Activated CD4-positive, alpha-beta T cell treated with anti-CD3 and anti-CD28 coated beads, Interleukin-2, Interleukin-6, amounts not matched to agents 100 ng/mL and 50 ng/mL, durations not matched to agents 16 hours and 8 hours (primary cell): ENCODE measurements at places on chromosomes 1 and 21.
A peak's percentile ranks its signal among the peaks of the same experiment; 100 is the strongest.

DNA sequence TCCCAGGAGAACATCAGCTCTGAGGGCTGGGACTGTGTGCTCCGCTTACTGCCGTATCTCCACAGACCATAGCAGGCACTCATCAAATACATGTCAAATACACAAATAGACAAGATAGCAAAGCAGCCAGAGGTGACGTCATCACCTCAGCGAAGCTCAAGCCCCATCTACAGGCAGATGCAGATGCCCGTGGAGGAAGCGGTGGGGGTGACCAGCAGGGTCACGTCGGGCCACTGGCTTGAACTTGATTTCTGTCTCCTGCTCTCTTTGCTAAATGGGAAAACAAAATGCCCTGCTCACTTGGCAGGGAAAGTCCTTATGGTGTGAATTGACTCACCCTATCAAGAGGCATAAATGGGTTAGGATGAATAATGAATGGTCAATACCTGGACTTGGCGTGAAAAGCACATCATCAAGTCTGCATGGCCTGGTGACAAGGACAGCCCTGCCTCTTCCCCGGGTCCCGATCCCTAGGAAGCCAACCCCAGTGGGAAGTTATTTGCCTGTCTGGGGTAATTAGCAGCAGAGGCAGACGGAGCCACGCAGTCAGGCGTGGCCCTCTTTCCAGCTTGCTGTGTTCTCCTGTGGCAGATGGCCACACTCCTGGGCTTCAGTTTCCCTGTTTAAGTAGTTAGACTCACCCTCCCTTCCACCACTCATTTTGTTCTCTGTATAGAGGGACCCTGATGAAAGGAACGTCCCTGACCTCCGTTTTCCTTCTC is 536.0 kb downstream of the NPHP4 start:
- DNase-seq, result no peak

DNA sequence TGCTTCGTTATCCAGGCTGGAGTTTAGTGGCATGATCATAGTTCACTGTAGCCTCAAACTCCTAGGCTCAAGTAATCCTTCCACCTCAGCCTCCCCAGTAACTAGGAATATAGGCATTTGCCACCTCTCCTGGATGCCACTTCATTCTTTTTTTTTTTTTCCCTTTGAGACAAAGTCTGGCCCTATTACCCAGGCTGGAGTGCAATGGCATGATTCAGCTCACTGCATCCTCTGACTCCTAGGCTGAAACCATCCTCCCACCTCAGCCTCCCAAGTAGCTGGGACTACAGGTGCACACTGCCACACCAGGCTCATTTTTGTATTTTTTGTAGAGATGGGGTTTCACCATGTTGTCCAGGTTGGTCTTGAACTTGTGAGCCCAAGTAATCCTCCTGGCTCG is 19.3 kb downstream of the OSBPL9 start:
- DNase-seq, result no peak

DNA sequence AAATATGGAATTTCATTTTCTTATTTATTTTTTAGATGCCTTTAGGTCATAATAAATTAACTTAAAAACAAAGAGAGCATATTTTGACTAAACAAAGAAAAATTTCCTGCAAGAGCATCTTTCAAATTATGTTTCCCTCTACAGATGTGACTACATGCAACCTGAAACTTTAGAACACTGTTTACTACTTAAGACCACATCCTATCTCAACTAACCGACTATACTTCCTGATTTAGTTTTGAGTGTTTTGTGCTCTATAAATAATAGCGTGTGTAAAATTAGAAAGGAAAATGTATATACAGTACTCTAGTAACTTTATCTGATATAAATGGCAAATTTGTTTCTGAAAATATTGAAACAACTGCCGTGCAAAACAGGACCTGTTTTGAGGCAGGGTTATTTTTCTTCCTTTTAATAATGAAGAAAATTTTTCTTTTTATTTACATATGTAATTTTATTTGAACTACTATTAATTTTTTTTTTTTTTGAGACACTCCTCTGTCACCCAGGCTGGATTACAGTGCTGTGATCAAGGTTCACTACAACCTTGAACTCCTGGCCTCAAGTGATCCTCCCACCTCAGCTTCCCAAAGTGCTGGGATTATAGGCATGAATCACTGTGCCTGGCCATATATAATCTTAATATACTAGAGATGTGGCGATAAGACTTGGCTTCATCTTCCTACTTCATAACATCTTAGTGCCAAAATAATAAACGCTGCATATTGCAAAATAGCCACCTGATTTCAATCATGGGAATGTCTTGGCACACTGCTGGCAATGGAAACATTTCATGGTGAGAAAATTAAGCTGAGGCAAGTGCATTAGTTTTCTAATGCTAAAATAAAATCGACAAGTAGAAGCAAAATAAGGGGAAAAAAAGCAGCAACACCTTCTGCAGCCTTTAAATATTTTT is 12.3 kb downstream of the ZRANB2 start:
- DNase-seq, result peak; percentile 38

DNA sequence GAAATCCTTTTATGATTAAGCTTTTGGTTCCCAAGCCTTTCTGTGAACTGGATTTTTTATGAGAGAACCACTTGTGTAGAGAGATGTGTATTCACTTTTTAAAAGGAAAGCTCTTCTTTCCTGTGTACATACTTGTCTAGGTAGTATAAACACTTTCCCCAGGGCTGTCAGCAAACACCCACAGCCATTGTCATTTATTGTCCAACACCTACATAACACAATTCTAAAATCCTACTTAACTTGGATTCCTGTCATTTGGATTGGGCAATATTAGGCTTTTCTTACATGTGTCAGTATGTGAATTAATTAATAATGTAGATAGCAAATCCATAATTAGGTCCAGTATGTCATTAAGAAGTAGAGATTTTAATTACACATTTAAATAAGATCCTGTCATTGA is 12.3 kb downstream of the DDX20 start:
- no peak for DNase-seq

- peak; percentile 33 for DNase-seq
These were observed 25.4 kb downstream of the NUP210L start for GRCh38 chr1:154129391-154129970.

GRCh38 chr1:40630488-40631223 is 34.8 kb downstream of the RIMS3 start:
- DNase-seq, result peak; percentile 21

DNA sequence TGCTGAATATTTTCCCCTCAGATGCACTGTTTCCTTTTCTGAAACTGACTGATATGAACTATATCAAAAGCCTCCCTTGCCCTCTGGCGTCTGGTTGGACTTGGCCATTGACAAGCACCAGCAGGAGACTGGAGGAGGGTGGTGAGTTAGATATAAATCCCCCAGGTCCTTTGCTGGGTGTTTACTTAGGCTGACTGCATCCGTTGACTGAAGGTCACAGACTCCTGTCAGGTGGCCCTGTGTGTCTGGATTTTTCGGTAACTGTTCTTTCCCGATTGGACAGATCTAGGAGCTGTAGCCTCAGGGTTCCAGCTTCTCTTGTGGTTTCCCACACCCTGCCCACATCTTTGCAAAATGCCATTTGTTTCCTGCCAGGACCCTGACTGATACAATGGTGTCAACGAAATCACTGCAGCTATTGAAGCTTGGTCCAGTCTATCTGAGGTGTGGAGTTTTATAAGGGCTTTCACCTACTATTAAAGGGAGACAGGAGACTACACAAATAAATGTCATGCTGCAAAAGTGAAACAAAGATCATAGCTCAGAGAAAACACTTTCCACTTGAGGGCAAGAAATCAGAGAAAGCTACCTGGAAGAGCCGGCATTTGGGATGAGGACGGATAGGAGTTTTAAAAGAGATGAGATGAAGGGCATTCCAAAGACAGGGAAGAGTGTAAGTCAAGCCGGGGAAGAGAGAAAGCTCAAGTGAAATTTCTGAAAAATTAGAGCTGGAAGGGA is 1.5 kb upstream of the MAGI3 start:
- peak; percentile 23 for DNase-seq

GRCh38 chr1:12518931-12519692 is 98.9 kb downstream of the DHRS3 start:
- DNase-seq, result peak; percentile 75

GRCh38 chr1:47405697-47406096 is 10.4 kb upstream of the FOXE3 start:
- DNase-seq, result no peak

DNA sequence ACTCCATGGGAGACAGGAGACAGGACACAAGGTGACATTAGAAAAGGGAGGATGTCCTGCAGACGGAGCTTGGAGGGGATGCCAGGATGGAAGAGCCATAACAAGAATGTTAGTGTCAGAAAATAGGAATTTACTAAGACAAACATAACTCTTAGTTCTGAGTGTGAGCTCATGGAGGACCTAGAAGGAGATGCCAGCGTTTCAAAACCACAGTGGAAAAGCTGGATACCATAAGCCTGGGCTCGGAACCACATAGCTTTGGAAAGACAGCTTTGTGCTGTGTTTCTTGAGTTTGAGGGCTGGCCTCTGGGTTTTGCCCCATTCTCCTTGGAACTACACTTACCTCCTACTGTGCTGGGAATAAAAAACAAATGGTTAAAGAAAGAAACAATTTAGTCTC is 128.4 kb downstream of the S1PR1 start:
- no peak for DNase-seq

DNA sequence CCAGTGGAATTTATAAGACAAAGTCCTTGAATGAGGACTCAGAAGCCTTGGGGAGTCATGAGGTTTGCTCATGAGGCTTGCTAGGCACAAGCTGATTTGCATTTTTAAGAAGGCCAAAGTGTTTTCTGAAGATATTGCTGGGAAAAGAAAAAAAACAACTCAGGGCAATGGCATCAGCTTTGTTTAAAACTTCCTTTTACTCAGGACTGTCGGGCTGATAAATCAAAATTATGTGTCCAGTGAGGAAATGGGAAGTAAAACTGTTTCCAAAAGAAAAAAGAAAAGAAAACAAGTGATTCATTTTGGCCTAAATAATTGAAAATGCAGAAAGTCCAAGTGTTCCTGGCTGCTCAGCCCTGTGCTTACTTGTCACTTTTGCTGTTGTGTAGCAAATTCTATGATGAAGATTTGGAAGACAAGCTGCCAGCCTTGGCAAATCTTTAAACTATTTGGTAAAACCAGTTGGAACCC is 282.4 kb downstream of the HLX start:
- DNase-seq, result no peak

DNA sequence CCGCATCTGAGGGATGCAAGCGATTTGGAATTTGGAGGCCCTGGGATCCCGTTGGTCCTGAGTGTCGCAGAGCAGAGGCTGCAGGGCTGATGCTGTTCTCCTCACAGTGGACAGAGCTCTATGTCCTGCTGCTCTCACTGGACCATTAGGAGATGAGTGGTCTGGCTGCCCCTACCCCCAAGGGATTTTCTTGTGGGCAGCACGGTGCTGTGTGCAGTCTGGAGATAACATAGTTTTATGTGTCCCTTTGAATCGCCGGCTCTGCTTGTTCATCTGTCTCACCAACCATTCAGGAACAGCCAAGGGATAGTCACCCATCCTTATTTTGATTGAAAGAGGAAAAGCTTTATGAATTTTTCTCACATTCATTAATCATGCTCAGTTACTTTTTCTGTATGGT is 49.9 kb downstream of the CHRM3 start:
- DNase-seq, result no peak

DNA sequence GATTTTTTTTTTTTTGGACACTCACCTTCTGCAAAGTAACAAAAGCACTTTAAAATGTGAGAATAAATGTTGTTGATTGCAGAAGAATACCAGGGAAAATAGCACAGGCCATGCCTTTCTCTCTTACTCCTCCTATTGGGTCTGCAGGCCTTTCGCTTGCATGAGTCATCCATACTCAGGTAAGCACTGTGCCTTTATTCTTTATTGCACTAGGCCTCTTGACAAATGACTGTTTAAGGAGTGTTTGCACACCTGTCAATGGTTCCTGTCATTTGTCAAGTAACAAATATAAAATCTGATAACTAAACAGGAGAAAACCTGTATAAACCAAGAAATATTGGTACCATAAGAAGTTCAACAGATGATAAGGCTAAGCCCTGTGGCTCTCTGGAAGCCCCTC is 106.5 kb downstream of the RGS7 start:
- no peak for DNase-seq

GRCh38 chr1:156503698-156504437 is 3.3 kb upstream of the MEF2D start:
- no peak for DNase-seq

- peak; percentile 31 for DNase-seq
These were observed 23.5 kb downstream of the GLIS1 start for GRCh38 chr1:53715478-53715877.

- DNase-seq, result no peak
These were observed 121.6 kb downstream of the SIK1 start for GRCh38 chr21:43305336-43305665.

GRCh38 chr1:183841550-183841949 is 36.6 kb downstream of the RGL1 start:
- DNase-seq, result peak; percentile 71

DNA sequence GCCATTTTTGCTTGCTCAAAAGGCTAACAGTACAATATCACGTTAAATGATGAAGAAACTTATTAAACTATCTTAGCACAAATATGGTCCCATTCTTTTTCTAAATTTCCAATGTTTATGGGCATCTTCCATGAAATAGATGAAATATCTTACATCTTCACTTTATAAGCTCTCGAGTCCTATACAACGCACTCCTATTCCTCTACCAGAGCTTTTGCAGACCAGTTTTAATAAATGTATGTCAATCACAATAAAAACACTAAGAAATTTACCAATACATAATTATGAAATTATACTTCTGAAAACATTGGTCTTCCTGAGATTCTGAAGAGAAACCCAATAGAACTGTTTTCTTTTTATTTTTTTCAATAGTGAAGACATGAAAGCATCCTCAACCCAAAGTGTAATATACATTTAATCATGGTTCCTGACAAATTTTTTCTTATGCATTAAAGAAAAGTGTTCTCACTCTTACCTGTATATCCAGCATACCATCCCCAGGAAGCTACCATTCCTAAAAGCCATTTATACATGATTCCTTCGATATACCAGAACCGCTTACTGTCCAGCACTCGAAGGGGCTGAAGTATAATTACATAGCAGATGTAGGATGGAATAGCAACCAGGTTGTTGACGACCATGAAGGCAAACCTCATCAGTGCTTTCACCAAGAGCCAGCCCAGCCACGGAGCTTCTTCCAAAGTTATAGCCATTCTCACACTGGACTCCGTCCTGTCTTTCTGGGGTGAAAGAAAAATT is 1.8 kb downstream of the LPGAT1 start:
- no peak for DNase-seq

GRCh38 chr1:48773133-48773532 is 3.6 kb downstream of the BEND5 start:
- DNase-seq, result peak; percentile 11

- no peak for DNase-seq
These were observed 1.2 kb downstream of the EVA1B start for GRCh38 chr1:36322041-36322785.

- DNase-seq, result no peak
These were observed 19.8 kb downstream of the SELP start for GRCh38 chr1:169610108-169610507.

- DNase-seq, result no peak
These were observed 46.5 kb upstream of the TENT5B start for GRCh38 chr1:27058966-27059669.

- peak; percentile 70 for DNase-seq
These were observed at the start of gene ROR1 for GRCh38 chr1:63773815-63774616. TSS of gene ROR1 (plus strand) at chr1:63774017.

- no peak for DNase-seq
These were observed 160.3 kb downstream of the PTPRU start for GRCh38 chr1:29396438-29397255.
